Thoracic aorta (tissue), 2 donors: ENCODE measurements at places on chromosomes 2 and 18.
A peak's percentile ranks its signal among the peaks of the same experiment; 100 is the strongest.

DNA sequence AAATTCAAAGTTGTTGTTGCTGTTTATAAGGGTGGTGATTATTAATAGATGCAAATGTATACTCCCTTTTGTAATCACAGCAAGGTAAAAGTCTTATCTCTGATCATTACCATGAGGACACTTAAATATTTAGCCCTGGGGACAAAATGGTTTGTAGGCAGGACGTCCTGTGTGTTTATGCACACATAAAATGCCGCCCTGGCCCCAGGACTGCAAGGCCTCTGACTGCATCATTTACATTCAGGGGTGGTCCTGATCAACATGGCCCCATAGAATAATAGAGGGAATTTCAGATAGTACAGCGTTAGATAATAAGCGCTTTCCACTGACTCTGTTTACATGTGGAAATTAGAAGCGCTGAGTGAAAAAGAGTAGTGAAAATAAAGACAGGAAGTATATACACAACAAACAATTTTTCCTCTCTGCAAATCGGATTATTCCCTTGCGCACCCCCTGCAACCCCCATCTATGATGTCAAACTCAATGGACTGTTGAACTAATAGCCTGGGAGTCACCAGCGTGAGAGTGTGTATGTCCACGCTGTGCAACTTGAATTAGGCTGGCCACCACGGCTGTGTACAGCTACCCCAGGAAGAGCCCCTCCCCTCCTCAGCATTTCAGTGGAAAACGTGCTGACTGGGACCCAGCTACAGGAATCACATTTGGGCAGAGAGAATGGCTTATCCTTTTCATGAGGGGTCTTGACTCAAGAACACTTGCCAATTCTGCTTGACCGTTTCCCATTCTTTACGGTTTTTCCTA, 291.5 kb downstream of the SOX11 start:
- no peaks in the 10 kb centered on the region for H3K36me3 ChIP-seq
- H3K4me3 ChIP-seq, result no peak overlapping the region

DNA sequence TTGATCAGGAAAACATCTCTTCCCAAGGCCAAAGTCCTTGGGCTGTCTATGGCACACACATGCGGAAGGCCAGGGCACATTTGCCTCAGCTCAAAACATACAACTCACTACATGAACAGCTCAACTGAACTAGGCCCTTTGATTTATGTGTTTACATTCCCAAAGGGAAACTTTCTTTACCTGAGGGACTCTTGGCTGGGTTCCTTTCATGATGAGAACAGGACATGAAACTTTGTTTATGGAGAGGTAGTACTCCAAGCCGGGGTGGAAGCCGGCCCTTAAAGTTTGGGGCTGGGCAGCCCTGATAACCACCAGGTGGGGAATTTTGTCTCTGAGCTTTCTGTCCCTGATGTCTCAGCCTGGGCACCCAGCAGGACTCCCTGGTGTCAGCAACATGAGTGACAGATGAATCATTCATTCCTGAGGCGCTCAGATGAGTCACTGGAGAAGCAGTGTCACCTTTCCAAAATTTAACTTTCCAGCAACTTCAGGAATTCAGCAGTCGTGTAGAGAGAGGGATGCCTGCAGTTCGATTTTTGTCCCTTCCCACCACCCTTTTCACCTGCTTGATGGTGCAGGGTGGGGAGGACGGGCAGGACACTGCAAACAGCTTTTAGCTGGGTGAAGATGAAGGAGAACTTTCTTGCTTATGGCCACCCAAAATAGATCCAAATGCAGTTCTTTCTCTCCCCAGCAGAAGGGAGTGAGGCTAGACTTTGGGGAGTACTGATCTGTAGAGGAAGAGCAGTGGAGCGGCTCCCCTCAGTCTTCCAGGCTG, 331.6 kb downstream of the DYSF start:
- no peaks in the 10 kb centered on the region for H3K36me3 ChIP-seq
- H3K4me1 ChIP-seq, result peaks cover 12% of the 10 kb centered on the region

DNA sequence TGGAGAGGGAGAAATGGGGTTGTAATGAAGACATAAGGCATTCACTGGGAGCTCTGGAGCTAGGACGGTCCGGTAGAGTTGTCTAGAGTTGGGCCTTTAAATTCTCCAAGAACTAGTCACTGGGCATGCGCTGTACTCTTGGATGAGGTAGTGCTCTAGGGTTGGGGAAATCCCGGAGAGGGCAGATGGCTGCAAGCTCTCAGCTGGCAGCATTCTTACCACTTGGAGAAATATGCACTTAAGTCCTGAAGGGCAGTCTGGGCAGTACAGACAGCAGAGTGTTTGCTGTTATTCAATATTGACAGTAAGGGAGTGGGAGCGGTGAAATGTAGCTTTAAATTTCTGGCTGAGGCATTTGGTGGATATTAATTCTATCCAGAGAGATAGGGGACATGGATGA, 214.6 kb downstream of the RDH14 start:
- H3K4me1 ChIP-seq, result no peaks in the 10 kb centered on the region
- no peaks in the 10 kb centered on the region for H3K36me3 ChIP-seq
- no peaks in the 10 kb centered on the region for H3K27me3 ChIP-seq
- peak overlapping the region; percentile 30 for H3K27ac ChIP-seq
- no peak overlapping the region for H3K4me3 ChIP-seq
- DNase-seq, result no peak

DNA sequence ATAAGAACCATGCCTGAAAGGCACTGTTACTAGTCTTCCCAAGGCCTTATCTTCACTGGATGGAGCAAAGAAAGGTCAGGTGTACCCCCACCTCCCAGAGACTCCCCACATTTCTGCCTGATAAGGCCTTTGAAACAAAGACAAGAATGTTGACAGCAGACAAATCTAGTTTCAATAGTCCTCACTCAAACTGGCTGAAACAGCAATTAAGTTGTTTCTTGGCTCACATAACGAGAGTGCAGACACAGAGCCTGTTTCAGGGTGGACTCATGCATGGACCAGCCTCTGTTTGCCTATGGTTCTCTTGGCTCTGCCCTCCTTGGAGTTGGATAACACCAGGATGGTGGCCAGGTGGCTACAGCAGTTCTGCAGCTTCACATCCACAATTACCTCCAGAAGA, 7.5 kb upstream of the CFAP221 start:
- H3K27me3 ChIP-seq, result no peaks in the 10 kb centered on the region
- no peak overlapping the region for H3K27ac ChIP-seq
- no peaks in the 10 kb centered on the region for H3K4me1 ChIP-seq

DNA sequence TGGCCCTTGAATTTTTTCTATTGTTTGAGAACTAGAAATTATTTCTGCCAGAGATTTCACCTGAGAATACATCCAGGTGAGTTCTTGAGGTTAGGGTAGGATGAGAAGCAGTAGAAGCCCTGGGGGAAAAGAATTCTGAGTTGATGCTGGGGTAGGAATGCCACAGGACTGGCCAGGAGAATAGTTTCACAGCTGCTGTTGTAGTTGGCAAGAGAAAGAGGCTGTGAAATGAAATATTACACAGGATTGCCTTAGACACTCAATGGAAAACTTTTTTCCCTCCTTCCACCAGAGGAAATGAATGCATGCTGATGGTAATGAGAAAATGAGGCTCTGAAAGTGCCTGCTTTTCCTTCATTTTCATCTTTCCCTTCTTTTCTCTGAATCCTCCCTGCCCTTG, 54.6 kb downstream of the PRKCE start:
- H3K36me3 ChIP-seq, result no peaks in the 10 kb centered on the region
- peaks cover 18% of the 10 kb centered on the region for H3K4me1 ChIP-seq
- no peaks in the 10 kb centered on the region for H3K27me3 ChIP-seq
- no peak overlapping the region for H3K4me3 ChIP-seq
- no peak for DNase-seq

- no peaks in the 10 kb centered on the region for H3K27me3 ChIP-seq
- H3K27ac ChIP-seq, result no peak overlapping the region
- H3K4me1 ChIP-seq, result peaks cover 3% of the 10 kb centered on the region
- H3K36me3 ChIP-seq, result peaks cover 2% of the 10 kb centered on the region
Observed at GRCh38 chr18:42025974-42026625, 71.1 kb downstream of the PIK3C3 start.

DNA sequence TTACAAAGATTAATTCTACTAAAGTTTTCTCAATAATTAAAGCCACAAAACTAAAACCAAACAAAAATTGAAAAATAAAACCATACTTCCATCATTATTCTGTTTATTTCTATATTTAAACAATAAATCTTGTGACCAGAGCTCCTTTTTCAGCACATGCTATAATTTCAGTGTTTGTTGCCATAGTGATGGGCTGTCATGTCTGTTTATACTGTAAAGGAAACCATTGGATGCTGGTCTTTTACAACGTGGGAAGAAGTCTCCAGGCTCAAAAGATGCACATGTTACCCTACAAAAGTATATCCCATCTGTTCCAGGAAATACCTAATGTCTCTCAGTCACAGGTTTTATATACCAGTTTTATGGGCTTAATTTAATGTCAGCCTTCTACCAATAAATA, 100.1 kb upstream of the MC2R start:
- H3K27ac ChIP-seq, result no peak overlapping the region
- H3K4me1 ChIP-seq, result no peaks in the 10 kb centered on the region
- H3K36me3 ChIP-seq, result no peaks in the 10 kb centered on the region
- no peaks in the 10 kb centered on the region for H3K27me3 ChIP-seq

GRCh38 chr18:50610349-50610748, 50.5 kb downstream of the MAPK4 start:
- no peak overlapping the region for H3K4me3 ChIP-seq
- H3K27ac ChIP-seq, result no peak overlapping the region
- no peaks in the 10 kb centered on the region for H3K27me3 ChIP-seq
- no peaks in the 10 kb centered on the region for H3K36me3 ChIP-seq
- no peak for DNase-seq

- no peak overlapping the region for H3K4me3 ChIP-seq
- H3K27ac ChIP-seq, result no peak overlapping the region
- H3K4me1 ChIP-seq, result no peaks in the 10 kb centered on the region
- DNase-seq, result no peak
Observed at GRCh38 chr18:75264926-75265597, 54.5 kb downstream of the TSHZ1 start.

GRCh38 chr2:181239201-181239799, 217.9 kb upstream of the ITGA4 start:
- no peaks in the 10 kb centered on the region for H3K4me1 ChIP-seq
- DNase-seq, result no peak
- H3K36me3 ChIP-seq, result no peaks in the 10 kb centered on the region
- no peaks in the 10 kb centered on the region for H3K27me3 ChIP-seq
- H3K27ac ChIP-seq, result no peak overlapping the region

DNA sequence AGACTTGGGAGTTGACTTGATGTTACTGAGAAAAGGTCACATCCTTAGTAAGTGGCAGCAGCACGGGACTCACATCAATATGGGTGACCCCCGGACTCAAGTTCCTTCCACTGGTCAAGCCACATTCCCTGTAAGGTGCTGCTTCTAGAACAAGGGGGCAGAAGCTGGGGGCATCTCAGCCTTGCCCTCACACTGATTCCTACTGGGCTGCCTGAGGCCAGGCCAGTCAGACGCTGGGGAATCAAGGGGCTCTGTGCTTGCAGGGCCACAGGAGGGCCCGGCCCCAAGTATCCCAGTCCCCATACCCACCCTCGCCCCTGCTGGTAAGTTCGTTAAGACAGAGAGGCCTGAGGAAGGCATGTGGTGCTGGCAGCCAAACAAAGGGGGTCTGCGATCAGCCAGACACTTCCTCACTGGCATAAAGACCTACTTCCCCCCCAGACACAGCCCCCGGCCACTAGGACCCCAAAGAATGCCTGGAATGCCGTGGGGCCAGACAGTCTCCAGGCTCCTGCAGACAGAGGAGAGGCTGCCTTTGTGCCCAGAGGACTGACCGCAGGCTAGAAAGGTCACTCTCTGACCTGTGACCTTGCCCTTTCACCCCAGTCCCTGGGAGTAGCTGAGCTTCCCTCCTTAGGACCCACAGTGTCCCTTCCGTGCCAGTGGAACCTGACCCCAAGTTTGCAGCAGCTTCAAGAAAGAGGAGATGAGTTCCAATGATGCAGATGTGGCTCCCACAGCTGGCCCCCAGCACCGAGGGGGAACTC, 83.6 kb downstream of the HS1BP3 start:
- H3K27me3 ChIP-seq, result no peaks in the 10 kb centered on the region
- DNase-seq, result no peak
- H3K27ac ChIP-seq, result no peak overlapping the region
- H3K36me3 ChIP-seq, result no peaks in the 10 kb centered on the region
- H3K4me3 ChIP-seq, result no peak overlapping the region
- no peaks in the 10 kb centered on the region for H3K4me1 ChIP-seq

DNA sequence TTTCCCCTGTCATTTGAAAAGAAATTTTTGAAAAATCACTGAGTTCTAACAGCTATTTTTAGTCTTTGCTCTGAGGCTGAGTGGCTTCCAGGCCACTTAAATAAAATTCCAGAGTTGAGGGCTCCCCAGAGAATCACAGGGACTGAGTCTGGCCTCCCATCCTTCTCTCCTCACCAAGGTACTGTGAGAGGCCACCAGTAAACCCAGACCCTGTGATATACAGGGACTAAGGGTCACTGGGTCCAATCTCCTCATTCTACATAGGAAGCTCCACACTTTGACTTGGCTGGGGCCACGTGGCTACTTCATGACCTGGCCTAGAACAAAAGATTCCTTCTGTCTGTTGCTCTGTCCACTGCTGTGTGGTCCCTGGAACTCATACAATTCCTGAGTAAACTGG, 123.2 kb upstream of the CDCA7 start:
- peaks cover 7% of the 10 kb centered on the region for H3K36me3 ChIP-seq
- no peaks in the 10 kb centered on the region for H3K27me3 ChIP-seq
- no peak for DNase-seq
